ENCODE measurements at places on chromosomes 4 and X.

- no peak for DNase-seq
Measured at GRCh38 chr4:107863850-107864371, 39.2 kb downstream of the SGMS2 start.

- DNase-seq, result no peak
Measured at GRCh38 chrX:144627947-144628346, 619.4 kb upstream of the SPANXN1 start.

DNA sequence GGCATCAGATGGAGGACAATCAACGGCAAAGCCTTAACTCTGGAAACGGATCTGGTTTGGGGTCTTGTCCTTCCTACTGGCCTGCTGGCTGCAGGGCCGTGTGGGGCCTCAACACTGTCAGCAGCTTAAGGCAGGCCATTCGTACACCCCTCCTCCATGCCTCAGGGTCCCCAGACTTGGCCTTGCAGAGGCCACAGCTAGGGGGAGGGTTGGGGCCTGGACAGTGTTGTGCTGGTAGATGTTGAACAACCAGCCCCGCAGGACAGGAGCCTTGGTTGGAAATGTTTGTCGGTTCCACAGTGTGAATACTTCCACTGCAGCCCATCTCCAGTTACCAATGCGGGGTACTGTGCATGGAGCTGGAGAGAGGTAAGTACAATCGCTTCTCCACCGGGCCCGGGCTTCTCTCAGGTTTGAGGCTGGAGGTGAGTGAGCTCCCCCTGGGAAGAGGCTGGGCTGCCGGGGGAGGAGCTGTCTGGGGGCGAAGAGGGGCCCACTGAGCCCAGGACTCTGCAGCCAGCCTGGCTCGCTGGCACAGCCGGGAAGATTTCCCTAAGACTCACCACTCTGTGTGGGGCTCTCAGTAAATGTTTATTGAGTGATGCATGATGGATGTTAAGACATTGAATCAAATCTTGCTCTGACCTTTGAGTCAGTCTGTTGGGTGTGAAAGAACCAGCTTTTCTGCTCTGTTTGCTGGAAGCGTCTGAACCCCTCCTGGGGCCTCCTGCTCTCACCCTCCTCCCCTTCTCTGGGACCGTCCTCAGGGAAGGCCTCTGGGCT, 19.7 kb upstream of the GPR78 start:
- no peak for DNase-seq

DNA sequence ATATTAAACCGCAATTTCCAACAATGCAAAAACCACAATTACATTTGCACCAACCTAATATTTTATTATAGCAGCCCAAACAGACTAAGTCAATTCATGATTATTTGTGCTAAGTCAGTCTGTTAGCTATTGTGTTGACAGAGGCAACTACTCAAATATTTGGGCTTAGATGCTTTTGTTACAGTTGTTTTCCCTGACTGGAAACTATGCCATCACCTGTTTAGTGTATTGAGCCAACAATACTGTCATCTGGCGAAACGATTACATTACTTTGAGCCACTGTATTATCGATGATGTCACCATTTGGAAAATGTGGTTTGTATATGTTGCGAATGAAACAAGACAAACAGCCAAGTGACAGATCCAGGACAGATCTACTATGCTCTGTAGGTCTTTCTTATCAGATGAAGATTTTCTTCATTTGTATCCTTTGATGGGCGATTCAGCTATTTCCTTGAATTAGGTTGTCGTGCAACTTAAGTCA, 38.7 kb upstream of the INTS6L start:
- no peak for DNase-seq

DNA sequence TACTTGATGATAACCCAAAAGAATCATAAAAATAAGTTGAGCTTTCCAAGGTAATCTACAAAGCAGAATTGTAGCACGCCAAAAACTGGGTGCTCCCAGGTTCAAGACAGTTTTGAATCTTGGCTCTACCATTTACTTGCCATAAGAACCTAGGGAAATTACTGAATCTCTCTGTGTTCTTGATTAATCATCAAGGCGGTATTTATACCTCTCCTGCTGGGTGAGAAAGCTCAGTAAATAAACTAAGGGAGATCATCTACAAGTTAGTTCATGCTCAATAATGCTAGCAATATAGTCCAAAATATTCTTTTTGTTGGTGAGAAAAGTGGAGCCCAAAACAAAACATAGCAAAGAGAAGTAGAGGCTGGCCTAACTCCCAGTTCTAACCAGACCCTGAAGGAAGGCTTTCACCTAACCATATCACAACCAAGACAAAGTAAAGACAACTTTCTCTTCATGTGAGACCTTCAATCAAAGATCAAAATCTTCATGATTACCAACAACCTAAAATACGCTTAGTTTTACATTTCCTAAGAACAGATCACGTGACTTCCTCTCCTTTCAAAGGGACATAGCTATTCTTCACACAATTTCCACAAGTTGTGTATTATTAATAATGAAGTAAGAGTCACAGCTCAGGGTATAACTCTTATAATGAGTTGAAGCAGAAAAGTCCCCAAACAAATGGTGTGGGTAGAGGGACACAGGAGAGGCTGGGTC, 34.4 kb downstream of the TNIP3 start:
- DNase-seq, result no peak

DNA sequence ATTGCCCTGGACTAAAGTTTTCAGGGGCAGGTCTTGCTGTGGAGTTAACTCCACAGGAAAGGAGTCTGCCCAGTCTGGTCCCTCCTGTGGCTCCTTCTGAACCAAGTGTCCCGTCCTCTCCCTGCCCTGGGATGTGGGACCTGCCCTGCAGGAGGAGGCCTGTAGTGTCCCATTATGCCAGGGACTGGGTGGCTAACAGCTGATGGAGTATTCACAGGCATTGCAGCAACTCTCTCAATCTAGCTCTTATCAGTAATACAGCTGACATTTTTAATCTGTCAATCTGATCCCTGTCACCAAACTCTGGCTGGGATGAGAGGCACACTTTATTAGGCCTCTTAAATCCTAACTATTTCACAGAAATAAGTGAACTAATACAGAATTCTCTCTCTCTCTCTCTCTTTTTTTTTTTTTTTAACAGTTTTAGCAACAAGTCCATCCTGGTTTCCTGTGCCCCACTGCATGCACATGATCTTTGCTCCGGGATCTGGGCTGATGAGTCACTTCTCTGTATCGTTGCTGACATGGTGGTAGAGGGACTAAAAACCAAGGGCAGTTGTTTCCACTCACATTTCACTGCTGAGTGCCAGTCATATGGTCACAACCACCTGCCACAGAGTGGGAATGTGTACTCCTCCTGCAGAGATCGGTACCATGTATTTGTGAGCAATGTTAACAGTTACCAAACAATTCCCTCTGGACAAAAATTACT, 39.1 kb downstream of the HAND2 start:
- peak; percentile 82 for DNase-seq

- peak; percentile 35 for DNase-seq
Measured at GRCh38 chrX:150365990-150366911, 3.1 kb downstream of the MAMLD1 start.

DNA sequence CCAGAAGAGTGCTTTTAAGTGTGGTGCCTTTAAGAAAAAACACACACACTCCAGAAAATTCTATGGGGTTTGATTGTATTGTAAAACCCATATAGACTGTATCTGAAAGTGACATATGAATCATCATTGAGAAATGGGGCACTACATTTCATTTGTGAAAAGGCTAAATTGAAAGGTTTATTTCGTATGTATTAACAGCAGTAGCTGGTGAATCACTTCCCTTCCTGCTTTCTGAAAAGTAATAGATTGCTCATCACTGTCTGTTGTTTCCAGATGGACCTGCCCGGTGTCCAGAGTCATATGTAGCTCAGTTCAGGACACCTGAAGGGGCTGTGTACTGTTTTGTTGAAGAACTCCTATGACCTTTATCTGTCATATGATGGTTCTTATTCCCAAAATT, 28.1 kb upstream of the HPRT1 start:
- peak; percentile 8 for DNase-seq

DNA sequence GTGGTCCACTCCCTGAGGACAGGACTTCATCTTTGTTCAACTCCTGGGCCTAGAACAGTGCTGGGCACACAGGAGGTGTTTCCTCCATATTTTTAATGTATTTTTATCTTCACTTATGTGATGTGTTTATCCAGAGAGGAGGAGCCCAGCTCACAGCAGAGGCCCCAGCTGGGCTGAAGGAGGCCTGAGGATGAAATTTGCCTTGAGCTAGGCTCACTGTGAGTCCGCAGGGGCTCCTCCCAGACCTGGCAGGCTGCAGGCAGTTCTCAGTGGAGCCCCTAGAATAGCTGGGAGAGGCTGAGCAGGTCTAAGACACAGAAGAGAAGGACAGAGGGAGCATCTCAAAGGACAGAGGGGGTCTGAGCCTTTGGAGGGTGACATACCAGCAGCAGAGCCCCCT, 26.8 kb downstream of the C4orf50 start:
- DNase-seq, result no peak

DNA sequence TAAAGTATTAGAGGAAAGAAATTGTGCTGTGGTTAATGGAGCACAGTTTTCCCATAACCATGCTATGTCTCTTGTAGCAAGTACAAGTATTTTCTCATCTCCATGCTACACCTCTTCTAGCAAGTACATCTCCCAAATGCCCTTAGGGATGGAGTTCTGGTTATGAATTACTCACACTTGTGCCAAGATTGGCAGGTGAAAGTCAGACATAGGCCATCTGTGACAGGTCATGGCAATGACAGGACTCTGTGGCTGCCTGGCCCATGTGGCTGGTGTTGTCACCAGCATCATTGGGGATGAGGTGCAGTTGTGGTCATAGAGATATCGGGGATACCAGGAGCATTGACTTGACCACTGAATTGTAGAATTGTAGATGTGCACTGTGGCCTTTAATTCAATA, 310.2 kb downstream of the FAT4 start:
- no peak for DNase-seq

DNA sequence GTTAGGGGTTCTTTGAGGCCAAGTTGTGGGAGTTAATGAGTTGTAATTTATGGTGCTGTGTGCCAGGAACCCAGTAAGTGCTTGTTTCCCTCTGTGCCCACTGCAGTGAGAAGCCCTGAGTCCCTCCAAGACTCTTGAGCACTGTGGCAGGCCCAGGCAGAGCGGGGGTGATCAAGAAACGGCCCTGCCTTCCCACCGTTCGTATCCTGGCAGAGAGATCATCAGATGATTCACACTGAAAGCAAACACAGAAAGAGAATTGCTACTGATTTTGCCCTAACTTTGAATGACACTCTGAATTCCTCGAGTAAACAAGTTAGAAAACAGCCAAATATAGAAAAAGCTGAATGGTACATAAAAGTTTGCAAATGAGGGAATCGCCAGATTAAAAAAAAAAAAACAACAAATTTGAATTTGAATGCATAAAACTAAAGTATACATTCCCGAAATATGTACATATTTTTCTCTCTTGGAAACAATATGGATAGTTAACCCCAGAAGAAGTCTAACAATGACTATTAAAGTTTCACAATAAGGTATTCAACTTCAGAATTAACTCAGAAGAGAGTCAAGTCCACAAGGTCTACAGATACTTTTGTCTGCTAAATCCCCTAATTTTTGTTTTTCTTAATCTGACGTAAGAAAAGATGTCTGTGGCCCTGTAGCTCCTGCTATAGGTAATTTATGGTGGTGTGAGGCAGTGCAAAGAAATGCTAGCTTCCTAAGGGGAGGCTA, 71.8 kb downstream of the AFAP1 start:
- no peak for DNase-seq

DNA sequence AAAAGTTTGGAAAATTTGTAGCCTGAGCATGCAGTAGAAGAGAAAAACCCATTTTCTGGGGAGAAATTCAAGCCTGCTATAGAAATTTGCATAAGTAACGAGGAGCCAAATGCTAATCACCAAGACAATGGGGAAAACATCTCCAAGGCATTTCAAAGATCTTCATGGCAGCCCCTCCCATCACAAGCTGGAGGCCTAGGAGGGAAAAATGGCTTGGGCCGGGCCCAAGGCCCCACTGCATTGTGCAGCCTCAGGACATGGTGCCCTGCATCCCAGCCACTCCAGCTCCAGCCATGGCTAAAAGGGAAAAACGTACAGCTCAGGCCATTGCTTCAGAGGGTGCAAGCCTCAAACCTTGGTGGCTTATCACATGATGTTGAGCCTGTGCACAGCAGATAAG, 87.7 kb downstream of the SHROOM4 start:
- no peak for DNase-seq

DNA sequence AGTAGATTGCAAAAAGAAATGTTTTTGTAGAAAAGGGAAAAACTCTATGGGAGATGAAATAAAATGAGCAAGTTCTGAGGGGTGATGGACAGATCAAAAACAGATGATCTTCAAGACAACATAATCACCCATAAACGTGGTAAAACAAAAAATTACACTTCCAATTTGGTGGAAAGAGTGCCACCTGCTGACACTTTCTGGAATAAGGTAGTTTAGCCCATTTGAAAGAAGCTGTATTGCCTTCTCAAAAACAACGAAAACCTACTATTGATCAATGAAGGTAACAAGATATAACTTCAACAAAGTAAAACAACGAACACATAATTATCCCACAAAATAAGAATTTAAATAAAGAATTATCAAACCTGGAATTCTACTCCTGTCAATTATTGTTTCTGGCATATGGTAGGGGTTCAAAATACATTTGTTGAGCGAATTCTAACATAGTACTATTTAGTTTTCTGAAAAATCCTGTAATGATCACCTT, 2.5 kb downstream of the COQ2 start:
- peak; percentile 57 for DNase-seq

DNA sequence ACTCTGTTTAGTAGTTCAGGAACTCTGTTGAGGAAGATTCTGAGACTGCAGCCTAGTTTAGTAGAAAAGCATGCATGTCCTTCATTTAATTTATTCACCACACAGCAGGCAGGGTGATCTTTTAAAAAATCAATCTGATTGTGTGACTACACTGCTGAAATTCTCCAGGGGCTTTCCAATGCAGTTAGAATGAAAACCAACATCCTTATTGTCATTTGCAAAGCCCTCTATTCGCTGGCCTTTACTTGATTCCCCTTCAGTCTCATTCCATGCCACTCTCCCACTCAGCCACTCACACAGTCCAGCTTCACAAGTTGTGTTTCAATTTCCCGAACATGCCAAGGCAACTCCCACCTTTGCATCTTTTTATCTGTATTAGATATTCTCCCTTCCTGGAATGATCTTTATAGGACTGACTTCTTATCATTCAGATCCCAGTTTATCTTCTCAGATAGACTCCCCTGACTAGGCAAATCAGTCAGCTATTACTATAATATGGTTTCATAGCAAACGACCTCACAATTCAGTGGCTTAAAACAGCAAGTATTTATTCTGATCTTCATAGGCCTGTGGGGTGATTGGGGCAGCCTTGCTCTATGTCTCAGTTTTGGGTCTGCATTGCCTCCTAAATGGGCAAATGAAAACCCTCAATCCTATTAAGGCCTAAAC, 21.3 kb upstream of the FTHL17 start:
- no peak for DNase-seq

DNA sequence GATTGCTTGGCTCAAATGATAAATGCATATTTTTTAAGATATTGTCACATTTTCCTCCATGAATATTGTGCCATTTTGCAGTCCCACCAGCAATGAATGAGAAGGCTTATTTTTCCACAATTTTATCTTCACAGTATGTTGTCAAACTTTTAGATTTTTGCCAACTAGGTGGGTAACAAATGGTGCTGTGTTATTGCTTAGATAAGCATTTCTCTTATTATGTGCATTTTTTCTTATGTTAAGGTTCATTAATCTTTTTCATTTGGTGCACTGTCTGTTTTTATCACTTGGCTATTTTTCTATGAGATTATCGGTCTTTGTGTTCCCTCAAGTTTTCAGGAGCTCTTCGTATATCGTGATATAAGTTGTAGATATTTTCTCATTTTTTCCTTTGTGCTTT, 13.4 kb upstream of the AFM start:
- no peak for DNase-seq
